ENCODE measurements at places on chromosomes 1 and 21. TPM values are rescaled to one million over a fixed set of nuclear protein-coding genes. Genes with fewer than 3 reads are reported as not detected.

LCE1E gene
- not detected for total RNA-seq

ZNF648 gene
- not detected for total RNA-seq

FAM76A gene
- 11.8 TPM for total RNA-seq

RHD gene
- not detected for total RNA-seq

KCNC4 gene
- 15.0 TPM for total RNA-seq

C1orf87 gene
- total RNA-seq, result not detected

AQP10 gene
- not detected for total RNA-seq

GRCh38 chr1:3858231-3858981, 1.1 kb downstream of the DFFB start:
- peak overlapping the region; percentile 89 for H3K4me3 ChIP-seq
- peaks cover 27% of the 10 kb centered on the region for H3K4me1 ChIP-seq
- peak; percentile 27 for DNase-seq
- no peaks in the 10 kb centered on the region for H3K27me3 ChIP-seq

DNA sequence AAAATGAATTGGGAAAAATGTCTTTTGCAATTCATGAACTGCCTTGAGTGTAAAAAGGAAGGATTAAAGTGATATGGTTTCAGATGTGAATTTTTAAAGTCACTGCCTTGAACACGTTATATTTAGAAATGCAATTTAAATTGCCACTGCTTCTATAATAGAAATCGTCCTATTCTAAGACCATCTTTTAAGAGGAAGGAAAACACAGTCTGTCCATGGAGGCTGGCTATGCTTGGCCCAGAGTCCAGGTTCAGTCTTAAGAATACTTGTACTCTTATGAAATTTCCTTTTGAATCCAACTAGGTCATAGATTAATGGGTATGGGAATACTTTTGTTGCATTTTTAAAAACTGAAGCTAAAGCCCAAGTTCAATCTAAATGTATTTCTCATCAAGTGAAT, 86.0 kb downstream of the PCNX2 start:
- no peak overlapping the region for H3K4me3 ChIP-seq
- no peak for DNase-seq
- H3K4me1 ChIP-seq, result no peaks in the 10 kb centered on the region
- H3K27me3 ChIP-seq, result no peaks in the 10 kb centered on the region

DNA sequence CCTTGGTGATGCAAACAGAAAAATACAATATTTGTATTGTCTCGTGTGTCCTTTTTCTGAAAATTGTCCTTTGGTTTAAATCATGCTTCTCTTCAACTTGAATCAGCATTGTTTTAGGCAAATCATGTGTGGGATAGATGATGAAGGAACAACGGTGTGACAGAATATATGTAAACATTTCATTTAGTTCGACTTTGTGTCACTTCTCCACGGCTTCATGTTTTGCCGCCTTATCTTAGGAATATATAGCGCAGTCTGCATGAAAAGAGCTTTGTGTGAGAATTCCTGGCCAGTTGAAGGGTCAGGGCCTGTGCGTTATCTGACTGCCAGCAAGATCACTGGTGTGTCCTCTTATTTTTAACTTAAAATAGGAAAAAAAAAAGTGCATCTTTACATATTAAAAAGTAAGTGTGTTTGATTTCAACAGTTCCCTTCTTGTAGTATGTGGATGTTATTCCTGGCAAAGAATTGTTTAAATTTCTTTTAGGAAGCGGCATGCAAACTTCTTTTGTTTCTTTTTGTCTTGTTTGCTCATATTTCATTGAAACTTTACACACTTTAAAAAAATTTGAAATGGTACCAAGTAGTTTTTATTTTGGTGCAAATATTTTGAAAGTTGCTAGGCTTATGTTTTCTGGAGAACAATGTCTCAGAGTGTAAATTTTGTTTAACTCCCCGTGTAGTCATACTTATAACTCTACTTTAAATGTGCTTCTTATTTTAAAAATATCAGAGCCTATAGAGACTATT, 465.2 kb downstream of the USP25 start:
- H3K27me3 ChIP-seq, result no peaks in the 10 kb centered on the region
- no peak overlapping the region for H3K27ac ChIP-seq
- H3K36me3 ChIP-seq, result no peaks in the 10 kb centered on the region

GRCh38 chr1:95263450-95263849, 29.4 kb downstream of the RWDD3 start:
- no peaks in the 10 kb centered on the region for H3K36me3 ChIP-seq
- H3K4me3 ChIP-seq, result no peak overlapping the region
- H3K27ac ChIP-seq, result no peak overlapping the region
- DNase-seq, result no peak

- H3K27ac ChIP-seq, result peak overlapping the region; percentile 93
- no peaks in the 10 kb centered on the region for H3K27me3 ChIP-seq
- peak; percentile 99 for DNase-seq
These were observed 444 bp upstream of the HDGF start for GRCh38 chr1:156751757-156752481.

DNA sequence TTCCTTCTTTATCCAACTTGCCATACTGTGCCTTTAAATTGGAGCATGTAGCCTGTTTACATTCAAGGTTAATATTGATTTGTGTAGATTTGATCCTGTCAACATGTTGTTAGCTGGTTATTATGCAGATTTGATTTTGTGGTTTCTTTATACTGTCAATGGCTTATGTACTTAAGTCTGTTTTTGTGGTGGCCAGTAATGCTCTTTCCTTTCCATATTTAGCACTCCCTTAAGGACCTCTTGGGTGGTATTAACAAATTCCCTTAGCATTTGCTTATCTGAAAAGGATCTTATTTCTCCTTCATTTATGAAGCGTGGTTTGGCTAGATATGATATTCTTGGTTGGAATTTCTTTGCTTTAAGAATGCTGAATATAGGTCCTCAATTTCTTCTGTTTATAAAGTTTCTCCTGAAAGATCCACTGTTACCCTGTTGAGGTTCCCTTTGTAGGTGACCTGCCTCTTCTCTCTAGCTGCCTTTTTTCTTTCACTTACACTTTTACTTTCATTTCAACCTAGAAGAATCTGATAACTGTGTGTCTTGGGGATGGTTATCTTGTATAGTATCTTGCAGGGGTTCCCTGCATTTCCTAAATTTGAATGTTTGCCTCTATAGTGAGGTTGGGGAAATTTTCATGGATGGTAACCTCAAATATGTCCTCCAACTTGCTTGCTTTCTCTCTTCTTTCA, 86.9 kb upstream of the NEGR1 start:
- H3K4me1 ChIP-seq, result no peaks in the 10 kb centered on the region
- no peaks in the 10 kb centered on the region for H3K36me3 ChIP-seq
- H3K4me3 ChIP-seq, result no peak overlapping the region
- no peak for DNase-seq

DNA sequence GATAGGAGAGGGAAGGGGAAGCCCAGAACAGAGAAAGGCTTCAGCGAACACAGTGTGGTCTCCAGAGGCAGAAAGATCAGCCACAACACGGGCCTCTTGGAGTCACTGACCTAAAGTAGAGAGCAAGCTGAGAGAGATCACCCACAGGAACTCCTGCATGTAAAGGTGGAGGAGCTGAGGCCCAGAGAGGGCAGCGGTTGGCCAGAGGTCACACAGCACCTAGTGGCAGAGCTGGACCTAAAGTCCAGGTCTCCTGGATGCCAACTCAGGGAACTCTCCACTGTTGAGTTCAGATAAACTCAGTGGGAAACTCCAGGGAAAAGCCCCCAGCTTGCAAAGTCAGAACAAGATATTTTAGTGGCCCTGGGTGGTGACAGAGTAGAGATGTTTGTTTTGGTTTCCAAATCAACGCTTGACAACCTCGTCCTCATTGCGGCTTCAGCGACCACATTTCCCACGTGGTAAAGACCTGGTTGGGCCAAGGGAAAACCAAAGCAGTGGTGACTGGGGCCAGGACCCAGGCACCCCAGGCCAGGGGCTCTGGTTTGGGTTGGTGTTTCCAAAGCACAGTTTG, 4.6 kb downstream of the IFFO2 start:
- peak overlapping the region; percentile 80 for H3K4me3 ChIP-seq
- DNase-seq, result peak; percentile 95
- H3K4me1 ChIP-seq, result peaks cover 74% of the 10 kb centered on the region
- no peaks in the 10 kb centered on the region for H3K27me3 ChIP-seq
- peak overlapping the region; percentile 98 for H3K27ac ChIP-seq
- H3K36me3 ChIP-seq, result peaks cover 34% of the 10 kb centered on the region

DNA sequence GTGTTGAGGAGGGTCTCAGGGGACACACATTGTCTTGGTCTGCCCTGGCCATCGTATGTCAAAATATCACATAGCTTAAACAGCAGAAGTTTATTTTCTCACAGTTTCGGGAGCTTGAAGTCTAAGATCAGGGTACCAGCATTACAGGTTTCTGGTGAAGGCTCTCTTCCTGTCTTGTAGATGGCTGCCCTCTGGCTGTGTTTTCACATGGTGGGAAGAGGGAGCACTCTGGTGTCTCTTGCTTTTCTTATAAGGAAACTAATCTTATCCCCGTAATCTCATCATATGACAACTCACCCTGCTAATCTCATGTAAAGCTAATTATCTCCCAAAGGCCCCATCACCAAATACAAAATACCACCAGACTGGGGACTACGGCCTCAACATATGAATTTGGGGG, 246.9 kb upstream of the ST6GALNAC5 start:
- no peaks in the 10 kb centered on the region for H3K4me1 ChIP-seq
- no peak for DNase-seq
- no peak overlapping the region for H3K27ac ChIP-seq
- no peaks in the 10 kb centered on the region for H3K36me3 ChIP-seq

- H3K36me3 ChIP-seq, result no peaks in the 10 kb centered on the region
- DNase-seq, result peak; percentile 51
- no peaks in the 10 kb centered on the region for H3K4me1 ChIP-seq
- H3K4me3 ChIP-seq, result no peak overlapping the region
These were observed 61.2 kb upstream of the MCOLN3 start for GRCh38 chr1:85109475-85109874.

GRCh38 chr1:20594746-20595145, 5.8 kb downstream of the CDA start:
- no peak overlapping the region for H3K27ac ChIP-seq
- DNase-seq, result no peak
- H3K36me3 ChIP-seq, result no peaks in the 10 kb centered on the region
- H3K27me3 ChIP-seq, result peaks cover 23% of the 10 kb centered on the region
- H3K4me3 ChIP-seq, result no peak overlapping the region

- no peak overlapping the region for H3K27ac ChIP-seq
- H3K4me3 ChIP-seq, result no peak overlapping the region
- no peaks in the 10 kb centered on the region for H3K4me1 ChIP-seq
- H3K27me3 ChIP-seq, result peaks cover 21% of the 10 kb centered on the region
- no peaks in the 10 kb centered on the region for H3K36me3 ChIP-seq
These were observed 36.6 kb downstream of the FOXO6 start for GRCh38 chr1:41397753-41398330.

DNA sequence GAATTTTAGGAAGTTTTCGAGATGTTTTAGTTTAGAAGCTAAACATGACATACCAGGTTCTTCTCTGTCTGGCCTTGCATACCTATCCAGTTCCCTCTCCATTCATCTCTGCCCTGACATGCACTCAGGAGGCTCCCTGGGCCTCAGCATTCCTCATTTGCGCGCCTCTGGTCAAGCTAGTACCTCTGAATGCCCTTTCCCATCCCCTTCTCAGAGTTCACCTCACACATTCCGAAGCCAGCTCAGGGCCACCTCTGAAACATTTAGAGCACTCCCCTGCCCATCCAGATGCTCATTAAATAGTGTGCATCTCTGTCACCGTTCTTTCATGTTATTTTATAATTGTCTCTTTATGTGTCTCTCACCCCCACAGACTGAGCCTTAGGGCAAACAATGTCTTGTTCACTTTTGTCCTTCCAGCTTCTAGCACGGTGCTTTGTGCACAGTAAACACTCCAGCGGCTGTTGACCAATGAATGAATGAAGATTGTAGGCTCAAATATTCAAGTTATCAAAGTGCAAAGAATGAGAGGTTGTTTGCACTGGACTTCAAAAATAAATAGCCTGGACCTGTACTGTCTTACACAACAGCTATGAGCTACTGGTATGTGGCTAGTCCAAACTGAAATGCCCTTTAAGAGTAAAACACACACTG, 1.2 kb upstream of the DHCR24 start:
- H3K4me1 ChIP-seq, result peaks cover 41% of the 10 kb centered on the region
- peaks cover 20% of the 10 kb centered on the region for H3K36me3 ChIP-seq
- H3K27me3 ChIP-seq, result peaks cover 6% of the 10 kb centered on the region
- DNase-seq, result no peak

DNA sequence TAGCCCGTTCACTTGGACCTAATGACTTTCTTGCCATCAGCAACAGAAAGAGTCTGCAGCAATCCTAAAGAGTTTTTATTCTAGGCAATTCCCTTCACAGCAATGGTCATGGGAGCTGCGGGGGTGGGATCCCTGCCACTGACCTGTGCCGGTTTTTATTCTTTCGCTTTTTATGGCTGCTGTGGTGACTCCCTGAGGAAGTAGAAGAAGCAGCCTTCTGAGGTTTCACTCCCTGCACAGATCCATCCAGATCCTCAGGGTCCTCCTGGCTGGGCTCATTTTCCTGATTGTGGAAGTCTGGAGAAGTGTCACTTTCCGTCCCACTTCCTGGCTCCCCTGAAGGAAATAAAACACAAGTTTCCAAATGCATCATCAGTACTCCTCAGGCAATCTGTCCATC, 12.9 kb downstream of the MEAF6 start:
- no peaks in the 10 kb centered on the region for H3K27me3 ChIP-seq
- no peak for DNase-seq
- H3K4me1 ChIP-seq, result peaks cover 12% of the 10 kb centered on the region
- no peak overlapping the region for H3K27ac ChIP-seq
- H3K36me3 ChIP-seq, result peaks cover 35% of the 10 kb centered on the region

DNA sequence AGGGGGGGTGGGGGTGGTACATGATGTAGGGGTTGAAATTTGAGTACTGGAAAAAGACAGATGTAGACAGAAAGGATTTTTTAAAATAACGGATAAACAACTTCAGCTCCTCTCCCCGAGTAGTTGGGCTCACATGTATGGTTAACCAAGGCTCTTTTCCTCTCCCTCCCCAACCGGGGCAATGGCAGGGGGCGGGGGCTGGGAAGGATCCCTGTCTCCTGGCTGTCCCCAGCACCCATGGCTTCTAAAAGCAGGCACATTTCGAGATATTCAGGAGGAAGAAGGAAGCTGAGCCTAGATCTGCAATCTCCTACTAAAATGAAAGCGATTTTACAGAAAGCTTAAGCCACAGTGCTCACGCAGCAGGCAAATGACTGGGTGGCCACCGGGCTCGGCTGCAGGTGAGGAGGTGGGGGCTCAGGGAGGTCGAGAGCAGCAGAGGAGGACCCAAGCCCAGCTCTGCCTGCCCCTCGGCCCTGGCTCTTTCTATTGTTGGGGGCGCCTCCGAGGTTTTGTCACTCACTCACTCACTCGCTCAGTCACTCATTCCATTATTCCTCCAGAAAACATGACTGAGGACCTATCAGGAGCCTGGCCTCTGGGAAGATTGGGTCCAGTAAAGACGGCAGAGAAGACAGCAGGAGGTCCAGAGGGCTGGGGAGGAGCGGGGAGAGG, 573.3 kb downstream of the PTPRU start:
- no peaks in the 10 kb centered on the region for H3K36me3 ChIP-seq
- no peaks in the 10 kb centered on the region for H3K27me3 ChIP-seq
- no peak overlapping the region for H3K4me3 ChIP-seq
- DNase-seq, result no peak

Measured in activated CD4-positive, alpha-beta memory T cell treated with anti-CD3 and anti-CD28 coated beads for 36 hours (primary cell).